ENCODE measurements at places on chromosomes 1 and 21. TPM values are rescaled to one million over a fixed set of nuclear protein-coding genes. Genes with fewer than 3 reads are reported as not detected.

DNA sequence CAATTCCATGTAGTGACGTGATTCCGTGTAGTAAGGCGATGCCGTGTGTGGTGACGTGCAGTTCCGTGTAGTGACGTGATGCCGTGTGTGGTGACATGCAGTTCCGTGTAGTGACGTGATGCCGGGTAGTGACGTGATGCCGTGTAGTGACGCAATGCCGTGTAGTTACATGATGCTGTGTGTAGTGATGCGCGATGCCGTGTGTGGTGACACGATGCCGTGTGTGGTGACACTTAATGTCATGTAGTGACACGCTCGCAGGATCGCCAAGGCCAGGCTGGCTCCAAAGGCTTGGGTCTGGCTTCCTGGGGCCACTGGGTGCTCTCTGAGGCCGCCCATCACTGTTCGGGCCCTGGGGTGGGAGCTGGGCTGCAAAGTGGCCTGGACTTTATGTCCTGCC lies 14.2 kb downstream of the COL18A1 start:
- no peaks in the 10 kb centered on the region for H3K27me3 ChIP-seq
- no peak overlapping the region for H3K4me3 ChIP-seq
- no peak for DNase-seq
- H3K36me3 ChIP-seq, result no peaks in the 10 kb centered on the region
- H3K4me1 ChIP-seq, result peaks cover 49% of the 10 kb centered on the region
- H3K27ac ChIP-seq, result peak overlapping the region; percentile 46

- no peaks in the 10 kb centered on the region for H3K36me3 ChIP-seq
- H3K27me3 ChIP-seq, result no peaks in the 10 kb centered on the region
- peaks cover 78% of the 10 kb centered on the region for H3K4me1 ChIP-seq
- peak; percentile 24 for DNase-seq
- peak overlapping the region; percentile 69 for H3K27ac ChIP-seq
These were observed 28.3 kb downstream of the ARID1A start for GRCh38 chr1:26724118-26724517.

Gene TRIM63
- total RNA-seq, result not detected

- H3K4me3 ChIP-seq, result no peak overlapping the region
- H3K27me3 ChIP-seq, result no peaks in the 10 kb centered on the region
- peaks cover 69% of the 10 kb centered on the region for H3K4me1 ChIP-seq
- peaks cover 54% of the 10 kb centered on the region for H3K36me3 ChIP-seq
- H3K27ac ChIP-seq, result no peak overlapping the region
These were observed 4.7 kb downstream of the ELOA start for GRCh38 chr1:23748016-23748415.

Gene FCRL1
- 0.29 TPM for total RNA-seq

Gene TNNI3K
- not detected for total RNA-seq

DNA sequence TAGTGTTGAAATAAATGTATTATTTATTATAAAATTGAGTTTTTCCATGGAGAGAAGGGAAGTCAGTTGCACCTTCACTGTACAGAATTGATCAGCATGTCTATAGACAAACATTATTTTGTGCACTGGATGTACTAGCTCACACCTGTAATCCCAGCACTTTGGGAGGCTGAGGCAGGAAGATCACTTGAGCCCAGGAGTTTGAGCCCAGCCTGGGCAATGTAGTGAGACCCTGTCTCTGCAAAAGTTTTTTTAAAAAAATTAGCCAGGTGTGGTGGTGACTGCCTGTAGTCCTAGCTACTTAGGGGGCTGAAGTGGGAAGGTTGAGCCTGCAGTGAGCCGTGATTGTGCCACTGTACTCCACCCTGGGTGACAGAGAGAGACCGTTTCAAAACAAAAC lies 87.7 kb downstream of the MAST2 start:
- no peak overlapping the region for H3K27ac ChIP-seq
- peaks cover 24% of the 10 kb centered on the region for H3K4me1 ChIP-seq
- no peak for DNase-seq
- H3K36me3 ChIP-seq, result no peaks in the 10 kb centered on the region
- no peak overlapping the region for H3K4me3 ChIP-seq

Gene KIF21B
- total RNA-seq, result 2.0 TPM

Gene CASQ1
- not detected for total RNA-seq

GRCh38 chr1:41024953-41025352 lies 3.4 kb upstream of the SLFNL1 start:
- no peak overlapping the region for H3K27ac ChIP-seq
- DNase-seq, result no peak
- H3K36me3 ChIP-seq, result peaks cover 6% of the 10 kb centered on the region
- peaks cover 17% of the 10 kb centered on the region for H3K4me1 ChIP-seq
- H3K4me3 ChIP-seq, result no peak overlapping the region
- no peaks in the 10 kb centered on the region for H3K27me3 ChIP-seq

DNA sequence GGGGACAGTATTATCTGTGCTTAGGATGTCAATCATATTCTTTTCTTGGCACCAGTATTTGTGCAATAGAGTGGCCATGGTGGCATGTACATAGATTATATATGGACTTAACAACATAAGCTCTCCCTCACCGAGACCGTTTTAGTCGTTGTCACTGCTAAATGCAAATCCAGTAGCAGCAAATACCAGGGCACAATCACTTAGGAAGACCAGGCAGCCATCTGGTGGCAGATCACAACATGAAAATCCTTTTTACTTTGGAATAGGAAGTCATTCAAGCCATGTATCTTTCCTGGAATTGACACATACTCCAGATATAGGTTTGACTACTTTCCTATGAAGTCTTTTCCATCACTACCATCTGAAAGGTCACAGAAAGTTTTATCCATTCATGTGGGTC lies 53.2 kb upstream of the C1orf87 start:
- no peaks in the 10 kb centered on the region for H3K27me3 ChIP-seq
- no peak overlapping the region for H3K4me3 ChIP-seq
- H3K27ac ChIP-seq, result no peak overlapping the region
- H3K36me3 ChIP-seq, result no peaks in the 10 kb centered on the region
- H3K4me1 ChIP-seq, result no peaks in the 10 kb centered on the region

GRCh38 chr1:172380441-172381244 lies 39.8 kb upstream of the C1orf105 start:
- H3K4me3 ChIP-seq, result no peak overlapping the region
- peak overlapping the region; percentile 30 for H3K27ac ChIP-seq
- H3K27me3 ChIP-seq, result no peaks in the 10 kb centered on the region
- no peak for DNase-seq
- no peaks in the 10 kb centered on the region for H3K4me1 ChIP-seq

Gene PEAR1
- total RNA-seq, result 3.1 TPM

Gene HSD3B2
- not detected for total RNA-seq

Gene LAPTM5
- total RNA-seq, result 10.7 TPM

GRCh38 chr1:214913966-214914365 lies 168.6 kb upstream of the KCNK2 start:
- no peaks in the 10 kb centered on the region for H3K36me3 ChIP-seq
- no peak overlapping the region for H3K4me3 ChIP-seq
- H3K4me1 ChIP-seq, result no peaks in the 10 kb centered on the region
- no peak overlapping the region for H3K27ac ChIP-seq
- no peaks in the 10 kb centered on the region for H3K27me3 ChIP-seq

GRCh38 chr1:23514111-23514679 lies 16.8 kb downstream of the E2F2 start:
- no peaks in the 10 kb centered on the region for H3K27me3 ChIP-seq
- no peaks in the 10 kb centered on the region for H3K4me1 ChIP-seq
- no peak for DNase-seq

DNA sequence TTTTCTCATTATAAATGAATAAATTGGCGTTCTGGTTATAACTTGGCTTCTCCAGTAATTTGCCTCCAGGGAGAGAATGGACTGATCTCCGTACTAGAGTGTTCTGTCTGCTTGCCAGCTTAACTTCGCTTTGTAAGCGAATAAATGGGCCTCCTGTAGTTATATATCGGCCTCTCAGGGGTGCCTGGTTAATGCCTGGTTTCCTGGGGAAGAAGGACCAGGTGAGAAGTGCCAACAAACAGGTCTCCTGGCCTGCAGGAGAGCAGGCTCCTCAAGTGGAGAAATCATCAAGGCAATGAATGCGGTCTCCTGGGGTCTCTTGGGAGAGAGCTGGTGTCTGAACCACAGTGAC lies 107.4 kb upstream of the SERBP1 start:
- H3K36me3 ChIP-seq, result no peaks in the 10 kb centered on the region
- no peak overlapping the region for H3K27ac ChIP-seq
- H3K4me1 ChIP-seq, result no peaks in the 10 kb centered on the region
- H3K27me3 ChIP-seq, result no peaks in the 10 kb centered on the region
- DNase-seq, result no peak
- H3K4me3 ChIP-seq, result no peak overlapping the region

- H3K36me3 ChIP-seq, result no peaks in the 10 kb centered on the region
- H3K27me3 ChIP-seq, result no peaks in the 10 kb centered on the region
- no peak for DNase-seq
- H3K4me3 ChIP-seq, result no peak overlapping the region
- peaks cover 15% of the 10 kb centered on the region for H3K4me1 ChIP-seq
- no peak overlapping the region for H3K27ac ChIP-seq
These were observed 49.8 kb downstream of the BCAR3 start for GRCh38 chr1:93631626-93632365.

- no peaks in the 10 kb centered on the region for H3K27me3 ChIP-seq
- H3K36me3 ChIP-seq, result peaks cover 6% of the 10 kb centered on the region
- H3K27ac ChIP-seq, result no peak overlapping the region
- H3K4me1 ChIP-seq, result no peaks in the 10 kb centered on the region
- no peak overlapping the region for H3K4me3 ChIP-seq
These were observed 7.9 kb upstream of the MATN1 start for GRCh38 chr1:30731109-30731805.

Gene PAQR7
- total RNA-seq, result 5.3 TPM

DNA sequence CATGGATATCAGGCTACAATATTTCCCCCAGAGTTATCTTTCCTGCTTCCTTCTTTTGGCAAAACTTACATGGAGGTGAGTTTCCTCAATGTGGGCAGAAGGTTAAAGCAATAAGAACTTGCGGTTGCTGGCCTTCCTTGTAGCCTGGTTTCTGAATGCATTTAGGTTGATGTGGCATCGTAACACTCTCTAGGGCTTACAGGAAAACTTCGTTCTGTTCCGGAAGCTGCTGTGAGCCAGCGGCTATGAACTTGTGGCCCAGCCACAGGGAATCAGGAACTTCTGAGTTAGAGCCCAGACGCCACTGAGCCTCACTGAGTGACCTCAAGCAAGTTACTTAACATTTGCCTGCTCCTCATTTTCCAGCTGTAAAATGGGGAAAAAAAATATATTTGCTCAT lies 623.4 kb upstream of the ADAMTS5 start:
- no peak for DNase-seq
- H3K4me1 ChIP-seq, result no peaks in the 10 kb centered on the region
- no peaks in the 10 kb centered on the region for H3K27me3 ChIP-seq
- no peak overlapping the region for H3K4me3 ChIP-seq
- no peaks in the 10 kb centered on the region for H3K36me3 ChIP-seq

DNA sequence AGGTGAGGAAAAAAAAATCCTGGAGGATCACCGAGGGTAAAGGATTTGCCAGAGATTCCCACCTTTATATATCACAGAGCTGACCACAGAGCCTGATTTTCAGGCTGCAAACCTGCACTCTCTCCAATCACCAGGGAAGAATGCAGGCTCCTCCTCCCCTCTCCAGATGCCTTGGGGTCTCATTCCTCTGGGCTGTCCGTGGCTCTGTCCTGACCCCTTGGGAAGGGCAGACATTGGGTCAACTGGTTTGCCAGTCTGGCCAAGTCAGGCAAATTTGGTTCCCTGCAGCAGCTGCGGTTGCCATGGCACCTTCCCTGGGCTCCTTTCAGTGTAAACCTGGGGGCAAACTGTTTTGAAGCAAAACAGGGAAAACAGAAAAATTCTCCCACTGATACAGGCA lies 11.6 kb upstream of the OPRD1 start:
- no peak overlapping the region for H3K27ac ChIP-seq
- no peaks in the 10 kb centered on the region for H3K4me1 ChIP-seq
- H3K4me3 ChIP-seq, result no peak overlapping the region

DNA sequence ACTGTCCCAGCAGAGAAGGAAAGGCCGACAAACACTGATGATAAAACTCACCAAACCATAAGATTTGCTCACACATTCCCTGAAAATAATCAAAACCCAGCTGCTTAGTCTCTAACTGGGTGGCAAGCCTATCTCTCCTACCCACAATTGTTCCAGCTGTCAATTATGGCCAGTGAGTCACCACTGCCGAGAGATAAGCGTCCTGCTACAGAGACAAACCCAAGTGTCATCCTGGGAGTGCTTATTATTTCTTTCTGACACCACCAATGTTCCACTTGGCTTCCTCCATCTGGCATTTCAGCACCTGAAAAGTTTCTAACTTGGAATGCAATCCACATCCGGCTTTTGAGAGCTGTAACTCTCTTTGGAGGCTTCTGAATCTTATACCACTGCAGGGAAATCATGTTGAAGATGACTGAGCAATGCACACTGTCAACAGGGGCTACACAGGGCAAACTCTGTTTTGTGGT lies 51.5 kb upstream of the VAV3 start:
- no peaks in the 10 kb centered on the region for H3K36me3 ChIP-seq
- H3K4me3 ChIP-seq, result no peak overlapping the region
- no peaks in the 10 kb centered on the region for H3K27me3 ChIP-seq
- H3K4me1 ChIP-seq, result no peaks in the 10 kb centered on the region
- H3K27ac ChIP-seq, result no peak overlapping the region
- DNase-seq, result no peak

Gene GPR25
- total RNA-seq, result not detected

- no peak overlapping the region for H3K27ac ChIP-seq
- DNase-seq, result no peak
- H3K4me1 ChIP-seq, result peaks cover 33% of the 10 kb centered on the region
- no peak overlapping the region for H3K4me3 ChIP-seq
These were observed 3.8 kb downstream of the ZNF672 start for GRCh38 chr1:248841702-248842395.

GRCh38 chr21:20592463-20592862 lies 405.7 kb upstream of the NCAM2 start:
- no peak overlapping the region for H3K4me3 ChIP-seq
- H3K27me3 ChIP-seq, result no peaks in the 10 kb centered on the region
- DNase-seq, result no peak
- no peak overlapping the region for H3K27ac ChIP-seq
- H3K36me3 ChIP-seq, result no peaks in the 10 kb centered on the region
- H3K4me1 ChIP-seq, result no peaks in the 10 kb centered on the region

Gene LUZP1
- total RNA-seq, result 14.3 TPM

DNA sequence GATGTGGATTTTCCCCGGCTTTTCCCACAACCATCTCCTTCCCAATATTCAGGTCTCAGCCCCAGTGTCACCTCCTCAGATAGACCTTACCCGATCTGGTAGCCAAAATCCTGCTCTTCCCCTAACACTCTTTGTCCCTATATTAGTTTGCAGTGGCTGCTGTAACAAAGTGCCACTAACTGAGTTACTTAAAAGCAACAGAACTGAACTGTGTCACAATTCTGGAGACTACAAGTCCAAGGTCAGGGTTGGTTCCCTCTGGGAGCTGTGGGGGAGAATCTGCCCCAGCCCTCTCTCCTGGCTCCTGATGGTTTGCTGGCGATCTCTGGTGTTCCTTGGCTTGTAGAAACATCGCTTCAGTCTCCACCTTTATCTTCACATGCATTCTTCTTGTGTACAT lies 64.0 kb downstream of the NENF start:
- H3K36me3 ChIP-seq, result no peaks in the 10 kb centered on the region
- H3K27me3 ChIP-seq, result no peaks in the 10 kb centered on the region
- no peak for DNase-seq

- H3K4me1 ChIP-seq, result no peaks in the 10 kb centered on the region
- no peaks in the 10 kb centered on the region for H3K36me3 ChIP-seq
- H3K27ac ChIP-seq, result no peak overlapping the region
- no peaks in the 10 kb centered on the region for H3K27me3 ChIP-seq
- no peak overlapping the region for H3K4me3 ChIP-seq
These were observed 36.0 kb upstream of the GNG12 start for GRCh38 chr1:67869233-67869632.

Measured in stomach (tissue), 19 donors.